ENCODE measurements at places on chromosomes 6 and 20.

GRCh38 chr6:83609248-83609647 is 96.9 kb downstream of the PRSS35 start:
- no peak for DNase-seq

GRCh38 chr6:35291491-35291890 is 6.1 kb upstream of the DEF6 start:
- no peak for DNase-seq

- DNase-seq, result no peak
Measured at GRCh38 chr20:22055981-22056380, 350.5 kb downstream of the PAX1 start.

DNA sequence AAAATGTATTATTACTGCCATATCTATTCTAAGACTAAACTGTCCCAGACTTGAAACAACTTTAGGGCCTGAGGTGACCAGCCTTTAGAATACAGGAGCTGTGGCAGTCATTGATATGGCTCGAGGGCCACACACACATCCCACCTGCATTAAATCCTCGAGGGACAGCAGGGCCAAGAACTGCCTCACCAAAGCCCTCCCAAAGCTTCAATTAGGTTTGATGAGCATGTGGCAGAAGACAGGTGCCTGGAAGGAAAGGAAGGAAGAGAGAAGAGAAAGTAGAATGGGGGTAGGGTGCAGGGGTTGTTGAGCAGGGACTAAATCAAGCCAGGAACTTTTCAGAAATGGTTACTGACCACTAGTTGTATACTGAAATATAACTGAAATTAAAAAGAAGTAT is 115.0 kb downstream of the PDSS2 start:
- no peak for DNase-seq

DNA sequence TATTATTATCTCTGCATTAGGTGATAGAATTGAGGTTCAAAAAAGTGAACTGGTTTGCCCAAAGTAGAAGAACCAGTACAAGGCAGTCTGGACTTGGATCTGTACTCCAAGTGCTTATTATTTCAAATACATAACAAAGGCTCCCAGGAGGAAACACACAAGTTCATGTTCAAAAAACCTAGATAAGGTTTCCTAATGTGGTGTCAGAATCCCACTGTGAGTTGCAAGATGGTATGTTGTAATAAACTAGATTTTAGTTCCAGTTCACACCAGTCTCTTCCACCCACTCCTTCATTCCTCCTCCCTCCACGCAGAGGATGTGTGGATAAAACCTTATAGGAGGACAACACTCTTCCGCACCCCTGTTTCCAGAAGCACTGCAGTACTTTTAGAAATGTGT is 42.8 kb downstream of the KIAA0319 start:
- no peak for DNase-seq

DNA sequence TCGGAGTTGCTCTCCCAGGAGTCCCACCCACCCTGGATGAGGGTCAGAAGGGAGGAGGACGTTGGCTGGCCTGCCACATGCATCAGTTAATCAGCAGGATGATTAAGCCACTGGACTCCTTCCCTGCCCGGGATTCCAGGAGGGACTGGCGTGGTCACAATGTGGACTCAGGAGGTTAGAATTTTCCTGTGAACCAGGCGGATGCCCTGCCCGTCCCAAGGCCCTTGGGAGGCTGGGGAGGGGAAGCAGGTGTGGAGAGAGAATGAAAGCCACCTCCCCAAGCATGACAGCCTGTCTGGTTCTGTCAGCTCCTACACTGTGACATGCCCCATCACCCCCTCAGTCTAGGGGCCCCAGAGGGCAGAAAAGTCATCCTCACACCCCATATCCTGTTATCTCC is 11.6 kb upstream of the ITPR3 start:
- DNase-seq, result no peak

GRCh38 chr6:43738877-43739641 is 31.0 kb upstream of the VEGFA start:
- DNase-seq, result no peak

DNA sequence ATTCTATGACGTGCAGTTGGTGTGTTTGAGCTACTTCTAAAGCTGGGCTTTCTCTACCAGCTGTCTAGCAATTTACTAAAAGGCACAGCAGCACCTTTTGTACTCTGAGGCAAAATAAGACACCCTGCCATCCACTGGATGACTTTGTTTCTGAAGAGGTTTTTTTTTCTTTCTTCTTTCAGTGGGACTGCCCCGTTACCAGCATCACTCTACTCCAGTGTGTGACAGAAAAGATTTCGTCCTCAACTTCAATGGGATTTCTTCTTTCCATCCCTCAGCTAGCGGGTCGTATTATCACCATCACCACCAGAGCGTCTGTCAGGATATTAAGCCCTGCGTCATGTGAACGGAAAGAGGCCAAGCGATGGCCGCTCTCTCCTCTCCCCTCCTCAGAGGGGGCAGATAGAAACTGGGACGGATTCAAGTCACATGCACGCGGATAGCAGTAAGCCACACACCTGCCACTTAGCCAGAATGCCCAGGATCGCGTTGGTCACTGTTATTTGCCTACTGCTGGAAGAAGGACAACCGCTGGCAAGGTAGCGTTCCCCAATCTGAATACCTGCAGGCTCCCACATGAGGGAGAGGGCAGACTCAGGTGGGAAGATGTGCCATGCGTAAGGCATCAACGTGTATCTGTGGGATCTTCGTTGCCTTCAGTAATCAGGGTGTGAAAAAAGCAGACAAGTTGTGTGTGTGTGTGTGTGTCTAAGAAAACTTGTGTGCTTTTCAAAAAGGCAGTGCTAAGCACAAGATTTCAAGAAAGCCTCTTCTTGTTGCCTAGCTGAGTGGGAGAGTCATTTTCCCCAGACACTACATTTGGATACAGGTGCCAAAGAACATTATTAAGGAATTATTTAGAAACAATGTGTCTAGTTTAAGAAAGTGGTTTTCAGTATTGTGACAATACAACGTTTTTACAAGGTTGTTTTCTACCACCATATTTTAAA is 5.4 kb downstream of the FOXF2 start:
- DNase-seq, result no peak

DNA sequence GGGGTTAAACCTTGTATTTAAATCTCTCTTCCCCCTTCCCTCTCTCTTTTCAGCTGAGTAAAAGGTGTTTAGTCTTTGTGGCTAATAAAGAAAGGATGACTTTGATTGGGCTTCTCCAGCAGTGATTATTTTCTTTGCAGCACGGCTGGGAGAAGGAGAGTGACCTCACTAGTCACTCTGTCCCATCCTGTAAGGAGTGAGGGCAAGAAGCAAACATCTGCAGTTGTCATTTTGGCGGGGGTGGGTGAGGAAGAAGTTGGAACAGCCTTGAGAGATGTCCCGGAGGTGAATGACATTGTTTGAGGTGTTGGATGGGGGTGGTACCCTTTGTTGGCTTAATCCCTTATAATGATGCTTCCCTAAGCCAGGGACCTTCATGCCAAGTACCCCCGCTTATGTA is 223.6 kb downstream of the EYA2 start:
- no peak for DNase-seq

- no peak for DNase-seq
Measured at GRCh38 chr6:155301867-155302266, 12.4 kb downstream of the TFB1M start.

GRCh38 chr6:135519348-135519747 is 21.8 kb upstream of the AHI1 start:
- no peak for DNase-seq

DNA sequence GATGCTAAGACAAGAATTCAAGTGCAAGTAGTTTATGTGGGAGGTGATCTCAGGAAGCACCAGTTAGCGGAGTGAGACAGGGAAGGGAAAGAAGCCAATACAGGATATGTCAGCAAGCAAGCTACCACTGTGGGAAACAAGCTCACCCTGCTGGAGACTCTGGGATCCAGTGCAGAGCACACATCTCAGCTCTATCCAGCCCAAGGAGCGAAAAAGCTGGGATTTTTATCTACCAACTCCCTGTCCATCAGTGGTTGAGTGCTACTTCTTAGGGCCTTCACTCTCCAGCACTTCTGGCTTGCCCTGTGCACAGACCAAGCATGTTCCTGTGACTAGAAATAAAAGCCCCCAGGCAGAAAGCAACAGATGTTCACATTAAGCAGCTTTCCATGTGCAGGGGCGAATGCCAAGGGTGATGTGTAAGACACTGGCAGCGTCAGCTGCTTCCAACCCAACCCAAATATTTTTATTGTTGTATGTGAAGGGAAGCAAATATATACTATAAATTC is 10.8 kb upstream of the RNF24 start:
- peak; percentile 36 for DNase-seq

DNA sequence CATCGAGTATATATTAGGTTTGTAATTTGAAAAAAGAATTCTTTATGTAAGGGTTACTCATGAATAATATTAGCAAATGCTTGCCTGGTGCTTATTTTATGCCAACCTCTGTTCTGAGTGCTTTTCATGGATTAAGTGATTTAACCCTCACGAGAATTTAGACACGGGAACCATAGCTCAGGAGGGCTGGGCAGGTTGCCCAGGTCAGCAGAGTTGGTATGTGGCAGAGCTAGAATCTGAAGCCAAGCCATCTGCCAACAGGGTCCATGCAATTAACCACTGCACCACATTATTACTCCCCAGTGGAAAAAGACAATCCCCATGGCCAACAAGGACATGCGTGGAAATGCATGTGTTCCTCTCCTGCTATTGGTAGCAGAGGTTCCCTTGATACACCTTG is 345.6 kb downstream of the CDC5L start:
- DNase-seq, result no peak
